ENCODE measurements at places on chromosomes 2 and 18.
A peak's percentile ranks its signal among the peaks of the same experiment; 100 is the strongest.

DNA sequence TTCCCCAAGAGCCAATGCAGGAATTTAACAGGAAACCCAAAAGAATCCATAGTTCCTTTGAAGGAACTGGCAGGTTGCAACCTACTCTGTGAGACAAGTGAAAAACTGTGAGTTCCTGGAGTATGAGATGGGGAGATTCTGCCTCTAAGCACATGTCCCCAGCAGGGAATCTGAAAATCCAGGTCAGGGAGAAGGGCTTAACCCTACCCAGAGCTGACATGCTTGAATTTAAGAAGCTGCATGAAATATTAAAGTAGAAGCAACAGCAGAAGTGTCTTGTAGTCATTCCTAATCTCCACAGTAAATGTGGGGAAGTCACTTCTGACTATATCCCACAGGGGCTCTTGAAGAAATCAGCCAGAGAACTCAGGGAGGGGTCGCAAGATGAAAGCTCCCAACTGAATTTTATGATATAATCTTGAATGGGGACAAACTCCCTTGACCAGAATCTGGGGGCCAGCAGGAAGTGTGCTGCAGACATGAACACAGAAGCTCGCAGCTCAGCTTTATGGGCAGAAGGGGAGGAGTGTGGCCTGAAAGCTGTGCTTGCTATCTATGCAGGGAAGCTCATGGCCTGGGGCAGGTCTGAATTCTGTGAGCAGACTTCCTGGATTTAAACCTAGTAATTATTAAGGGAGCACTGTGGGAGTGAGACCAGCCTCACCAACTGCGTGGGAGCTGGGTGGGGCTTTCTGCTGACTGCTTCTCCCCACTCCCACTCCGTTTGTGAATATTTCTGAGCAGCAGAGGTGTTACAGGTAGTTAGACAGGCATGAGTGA, 184.1 kb upstream of the KYNU start:
- no peak for DNase-seq

DNA sequence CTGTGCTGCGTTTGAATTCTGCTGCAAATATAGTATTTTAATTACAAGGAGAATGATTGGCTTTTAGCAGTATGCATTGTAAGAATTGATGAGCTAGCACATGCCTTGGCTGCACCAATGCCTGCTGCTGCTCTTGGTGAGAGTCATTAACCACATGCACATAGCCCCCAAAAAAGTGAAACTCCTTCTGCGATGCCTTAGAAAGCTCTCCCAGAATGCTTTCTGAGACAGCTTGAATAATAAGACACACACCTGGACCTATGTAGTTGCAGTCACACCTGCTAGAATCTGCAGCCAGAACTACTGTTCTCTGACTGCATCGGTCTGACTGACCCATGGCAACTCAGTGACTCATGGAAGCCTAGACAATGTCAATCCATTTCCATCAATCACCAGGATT, 170.1 kb upstream of the DDX18 start:
- no peak for DNase-seq

GRCh38 chr2:185417111-185417510, 321.5 kb upstream of the FSIP2 start:
- DNase-seq = no peak

DNA sequence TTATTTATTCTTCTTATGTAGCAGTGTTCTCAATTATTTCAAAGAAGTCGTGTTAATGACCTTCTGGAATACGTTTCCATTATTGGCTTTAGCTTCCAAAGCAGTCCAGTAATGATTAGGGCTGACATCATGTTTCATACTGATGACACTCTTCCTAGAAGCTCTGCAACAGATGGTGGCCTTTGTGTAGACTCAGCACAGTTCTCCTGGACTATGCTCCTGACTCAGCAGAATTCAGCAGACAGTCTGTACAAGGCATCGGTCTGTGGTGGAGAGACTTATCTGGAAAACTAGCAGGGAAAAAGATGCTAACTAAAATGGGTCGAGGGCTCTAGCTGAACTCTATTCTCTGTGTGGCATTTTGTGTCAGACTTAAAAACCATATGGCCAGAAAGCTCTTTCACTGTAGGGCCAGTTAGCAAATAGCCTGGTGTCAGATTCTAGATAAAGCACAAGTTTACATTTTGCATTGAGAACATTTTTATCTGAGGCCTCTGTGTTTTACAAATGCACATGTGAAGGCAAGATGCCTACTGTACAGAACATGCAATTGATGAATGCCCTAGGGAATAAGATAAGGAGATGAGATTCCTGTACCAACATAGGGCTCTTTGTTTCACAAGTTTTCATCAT, 35.1 kb downstream of the GULP1 start:
- DNase-seq = no peak

DNA sequence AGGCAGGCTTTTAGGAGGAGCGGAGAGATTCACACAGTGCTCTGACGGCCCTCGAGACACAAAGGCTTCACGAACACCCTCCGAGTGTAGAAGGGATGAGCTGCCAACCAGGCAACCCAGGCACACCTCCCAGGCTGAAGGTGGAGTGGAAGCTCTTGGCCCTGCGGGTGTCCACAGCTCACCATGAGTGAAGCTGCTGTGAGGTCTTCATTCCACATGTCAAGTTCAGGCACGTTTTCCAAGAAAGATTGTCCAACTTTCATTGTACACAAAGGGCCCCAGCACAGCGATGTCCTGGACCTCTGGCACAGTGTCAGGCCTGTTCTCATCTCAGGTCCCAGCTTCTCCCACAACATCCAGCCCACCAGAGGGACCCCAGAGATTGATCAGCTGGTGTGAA, 13.4 kb downstream of the PARD6G start:
- DNase-seq = no peak

DNA sequence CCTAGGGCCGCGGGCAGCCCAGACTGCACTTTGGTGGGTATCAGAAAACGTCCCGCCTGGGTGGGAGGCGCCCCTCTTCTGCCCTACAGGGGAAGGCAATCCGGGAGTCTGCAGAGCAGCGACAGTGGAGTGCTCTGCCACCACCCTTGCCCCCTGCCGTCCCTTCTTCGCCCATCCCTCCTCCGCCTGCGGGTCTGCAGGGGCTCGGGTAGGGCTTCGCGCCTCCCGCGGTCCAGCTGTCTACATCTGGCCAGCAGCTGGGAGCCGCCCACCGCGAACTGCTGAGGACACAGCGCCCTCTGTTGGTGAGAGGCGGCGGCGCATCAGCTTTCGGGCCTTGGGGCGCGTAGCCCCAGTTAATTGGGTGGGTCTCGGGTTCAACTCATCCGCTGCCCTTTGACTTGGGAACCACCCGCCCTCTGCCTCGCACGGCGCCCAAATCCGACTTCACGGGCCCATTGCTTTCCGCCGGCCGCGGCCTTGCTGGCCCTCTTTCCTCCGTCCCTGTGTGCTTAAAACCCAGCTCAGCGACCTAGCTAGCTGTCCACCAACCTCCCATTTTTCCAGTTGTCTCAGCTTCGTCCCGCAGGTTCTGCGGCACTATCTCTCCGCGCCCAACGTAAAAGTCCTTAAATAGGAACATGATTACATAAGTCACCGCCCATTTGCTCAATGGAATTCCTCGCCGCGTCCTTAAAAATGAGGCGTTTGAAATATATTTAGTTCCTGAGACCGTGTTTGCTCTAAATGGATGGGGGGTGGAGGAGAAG, 17.6 kb downstream of the WNT10A start:
- DNase-seq = peak; percentile 87

DNA sequence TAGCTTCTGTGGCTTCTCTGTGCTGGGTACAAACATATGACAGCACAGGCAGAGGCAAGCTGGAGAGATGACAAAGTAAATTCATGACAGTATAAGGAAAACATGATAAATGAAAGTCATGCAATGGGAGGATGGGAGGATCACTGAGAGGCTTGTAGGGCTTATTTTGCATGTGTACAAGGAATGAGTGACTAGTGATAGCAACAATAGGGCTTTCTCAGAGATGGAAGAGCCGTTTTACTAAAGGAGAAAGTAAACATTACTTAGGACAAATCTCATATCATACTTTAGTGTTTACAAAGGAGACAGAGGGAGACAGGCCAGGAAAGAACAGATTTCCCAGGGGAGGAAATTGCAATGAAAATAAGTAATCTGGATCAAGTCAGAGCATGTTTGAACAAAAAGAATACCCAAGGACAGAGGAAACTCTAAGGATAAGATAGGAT, 82.5 kb upstream of the RBMS1 start:
- no peak for DNase-seq

DNA sequence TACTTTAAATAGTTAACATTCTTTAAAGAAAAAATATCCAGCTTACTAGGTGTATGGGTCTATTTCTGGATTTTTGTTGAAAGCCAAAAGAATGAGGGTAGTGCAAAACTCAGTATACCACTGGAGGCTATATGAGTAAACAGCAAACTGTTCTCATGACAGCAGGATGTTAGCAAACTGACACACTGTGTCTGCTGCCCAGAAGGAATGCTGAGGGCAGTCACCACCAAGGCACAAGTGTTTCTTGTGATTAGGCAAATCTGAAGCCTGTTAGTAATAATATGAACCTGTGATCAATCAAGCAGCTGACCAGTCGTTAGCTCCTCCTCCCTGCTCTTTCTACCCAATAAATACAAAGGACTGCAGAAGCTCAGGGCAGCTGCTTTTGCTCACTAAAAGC, 50.5 kb upstream of the SULT1C3 start:
- DNase-seq = no peak

DNA sequence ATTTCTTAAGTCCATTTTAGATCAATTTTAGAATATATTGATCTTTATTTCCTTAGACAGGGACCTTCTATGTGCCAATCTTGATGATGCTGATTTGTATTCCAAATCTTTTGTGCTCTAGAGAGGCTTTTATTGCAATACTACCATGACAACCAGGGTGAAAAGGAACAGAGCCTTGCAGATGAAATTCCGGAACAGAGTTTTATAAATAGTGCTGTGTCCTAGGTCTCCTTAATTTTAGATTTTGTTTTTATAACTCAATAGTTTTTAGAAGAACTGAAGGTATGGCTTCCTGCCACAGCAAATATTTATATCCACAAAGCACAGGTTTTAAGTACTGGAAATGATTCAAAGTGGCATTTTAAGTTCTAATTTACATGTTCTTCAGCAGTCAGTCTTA, 160.2 kb downstream of the PMAIP1 start:
- no peak for DNase-seq

- DNase-seq = no peak
Measured at GRCh38 chr2:185404578-185404977, 334.0 kb upstream of the FSIP2 start.

DNA sequence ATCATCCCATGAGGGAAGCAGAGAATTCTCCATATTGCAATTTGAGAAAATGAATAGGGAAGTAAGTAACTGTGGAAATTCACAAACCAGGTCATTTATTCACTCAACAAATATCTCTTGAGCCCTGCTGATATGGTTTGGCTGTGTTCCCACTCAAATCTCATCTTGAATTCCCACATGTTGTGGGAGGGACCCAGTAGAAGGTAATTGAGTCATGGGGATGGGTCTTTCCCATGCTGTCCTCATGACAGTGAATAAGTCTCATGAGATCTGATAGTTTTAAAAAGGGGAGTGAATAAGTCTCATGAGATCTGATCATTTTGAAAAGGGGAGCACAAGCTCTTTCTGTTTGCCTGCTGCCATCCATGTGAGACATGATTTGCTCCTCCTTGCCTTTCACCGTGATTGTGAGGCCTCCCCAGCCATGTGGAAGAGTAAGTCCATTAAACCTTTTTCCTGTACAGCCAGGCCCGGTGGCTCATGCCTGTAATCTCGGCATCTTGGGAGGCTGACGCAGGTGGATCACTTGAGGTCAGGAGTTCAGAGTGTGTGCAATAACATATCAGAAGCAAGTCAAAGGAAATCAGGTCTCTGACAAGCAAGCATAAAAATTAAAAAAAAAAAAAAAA, 193.2 kb downstream of the NDUFA10 start:
- no peak for DNase-seq

DNA sequence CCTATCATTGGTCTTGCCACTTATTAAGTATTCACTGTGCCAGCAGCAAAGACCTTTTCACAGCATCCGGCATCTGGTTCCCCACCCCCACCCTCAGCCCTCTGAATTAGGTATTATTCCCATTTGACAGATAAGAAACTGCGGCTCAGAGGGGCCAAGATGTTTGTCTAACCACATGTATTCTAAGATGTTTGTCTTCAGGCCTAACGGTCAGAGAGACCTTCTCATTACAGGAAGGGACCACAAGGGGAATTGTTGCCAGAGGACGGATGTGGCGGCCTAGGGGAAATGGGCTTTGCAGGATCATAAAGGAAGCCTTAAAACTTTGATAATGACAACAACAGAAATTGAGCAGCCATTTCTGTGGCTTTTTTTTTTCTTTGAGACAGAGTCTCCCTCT, 16.6 kb downstream of the NPPC start:
- no peak for DNase-seq

DNA sequence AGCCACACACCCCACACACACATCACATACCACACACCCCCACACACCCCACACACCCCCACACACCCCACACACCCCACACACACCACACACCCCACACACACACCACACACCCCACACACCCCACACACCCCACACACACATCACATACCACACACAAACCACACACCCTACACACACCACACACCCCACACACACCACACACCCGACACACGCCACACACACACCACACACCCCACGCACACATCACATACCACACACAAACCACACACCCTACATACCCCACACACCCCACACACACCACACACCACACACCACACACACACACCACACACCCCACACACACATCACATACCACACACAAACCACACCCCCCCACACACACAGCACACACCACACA, 22.4 kb downstream of the TWIST2 start:
- DNase-seq = no peak

DNA sequence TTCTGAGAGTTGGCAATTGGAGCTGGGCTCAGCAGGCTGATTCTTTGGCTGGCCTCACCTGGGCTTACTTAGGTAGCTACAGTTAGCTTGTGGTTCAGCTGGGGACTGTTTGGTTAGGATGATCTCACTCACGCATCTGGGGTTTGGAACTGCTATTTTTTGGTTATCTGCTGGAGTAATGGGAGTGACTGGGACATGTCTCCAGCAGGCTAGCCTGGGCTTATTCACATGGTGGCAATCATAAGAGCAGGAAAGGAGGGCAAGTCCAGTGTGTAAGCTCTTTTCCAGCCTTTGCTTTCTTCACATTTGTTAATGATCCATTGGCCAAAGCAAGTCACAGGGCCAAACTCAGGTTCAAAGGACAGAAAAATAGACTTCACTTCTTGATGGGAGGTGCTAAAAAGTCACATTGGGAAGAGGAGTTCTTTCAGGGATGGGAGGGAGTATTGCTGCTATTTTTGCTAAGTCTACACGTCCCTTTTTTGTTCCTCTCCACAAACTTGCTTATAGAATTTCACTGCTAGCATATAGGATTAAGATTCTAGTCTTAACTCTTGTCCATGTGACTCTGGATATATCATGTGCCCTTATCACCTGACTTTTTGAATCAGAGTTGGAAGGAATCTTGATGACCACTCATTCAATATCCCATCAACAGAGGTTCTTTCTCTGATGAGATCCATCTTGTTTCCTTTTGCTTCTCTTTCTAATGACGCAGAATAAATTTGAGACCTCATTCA, 174.0 kb downstream of the ZFP36L2 start:
- DNase-seq = no peak
